Astrocyte (in vitro differentiated cells and primary cell): ENCODE measurements at places on chromosomes 3 and 15.
A peak's percentile ranks its signal among the peaks of the same experiment; 100 is the strongest.

DNA sequence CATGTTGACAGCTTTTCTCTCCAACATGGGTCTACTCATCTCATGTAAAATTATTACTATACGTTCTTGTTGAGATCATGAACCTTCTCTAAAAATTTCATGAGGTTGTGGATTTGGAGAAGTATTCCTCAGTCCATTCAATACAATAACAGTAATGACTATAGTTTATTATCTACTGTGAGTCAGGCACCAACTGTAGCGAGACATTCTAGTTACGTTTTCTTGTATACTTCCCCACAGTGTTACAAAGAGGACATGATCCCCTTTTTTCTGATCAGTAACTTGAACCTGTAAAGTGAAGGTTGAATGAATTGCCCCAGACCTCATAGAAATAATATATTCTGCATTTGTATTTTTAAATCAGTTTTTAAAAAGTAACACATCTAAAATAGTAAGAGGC, 76.4 kb downstream of the AKAP13 start:
- no peak for DNase-seq

- DNase-seq: no peak
These were observed 507.5 kb downstream of the SHQ1 start for GRCh38 chr3:72340476-72341379.

DNA sequence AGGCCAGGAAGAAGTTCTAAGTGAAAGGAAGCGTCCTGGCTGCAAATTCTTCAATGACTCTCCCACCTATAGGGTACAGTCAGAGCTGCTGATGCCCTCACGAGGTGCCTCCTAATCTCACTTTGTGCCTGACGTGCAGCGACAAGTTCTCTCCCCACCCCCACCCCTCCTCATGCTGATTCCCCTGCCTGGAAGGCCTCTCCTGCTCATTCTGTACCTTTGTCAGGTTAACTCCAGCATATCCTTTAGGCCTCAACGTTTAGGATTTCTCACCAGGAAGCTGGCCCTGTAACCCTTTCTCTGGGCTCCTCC, 25.0 kb downstream of the SLC12A8 start:
- DNase-seq: no peak

- no peak for DNase-seq
These were observed 95.2 kb downstream of the NUP210 start for GRCh38 chr3:13324835-13325501.

- no peak for DNase-seq
These were observed 84.2 kb downstream of the OSBPL10 start for GRCh38 chr3:31896648-31897433.

- no peak for DNase-seq
These were observed 50.1 kb downstream of the HCN4 start for GRCh38 chr15:73318463-73319351.

DNA sequence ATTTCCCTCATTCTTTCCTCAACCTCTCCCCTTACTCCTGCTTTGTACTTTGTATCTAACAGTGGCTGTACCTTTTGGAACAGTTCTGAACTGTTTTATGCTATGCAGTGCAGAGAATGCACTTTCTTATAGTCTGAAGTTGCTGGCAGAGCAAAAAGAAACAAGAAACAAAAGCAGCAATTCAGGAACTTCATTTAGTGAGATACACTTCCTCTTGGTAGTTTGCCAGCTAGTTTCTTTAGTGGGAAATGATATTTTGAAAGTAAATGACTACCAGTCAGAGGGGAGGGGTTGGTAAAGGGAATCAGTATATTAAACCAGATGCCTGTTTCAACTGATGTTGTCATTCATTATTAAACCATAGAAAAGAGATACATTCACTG, 55.0 kb upstream of the CHD2 start:
- peak; percentile 28 for DNase-seq

GRCh38 chr3:170862618-170863374, 7.2 kb downstream of the RPL22L1 start:
- DNase-seq: peak; percentile 32

DNA sequence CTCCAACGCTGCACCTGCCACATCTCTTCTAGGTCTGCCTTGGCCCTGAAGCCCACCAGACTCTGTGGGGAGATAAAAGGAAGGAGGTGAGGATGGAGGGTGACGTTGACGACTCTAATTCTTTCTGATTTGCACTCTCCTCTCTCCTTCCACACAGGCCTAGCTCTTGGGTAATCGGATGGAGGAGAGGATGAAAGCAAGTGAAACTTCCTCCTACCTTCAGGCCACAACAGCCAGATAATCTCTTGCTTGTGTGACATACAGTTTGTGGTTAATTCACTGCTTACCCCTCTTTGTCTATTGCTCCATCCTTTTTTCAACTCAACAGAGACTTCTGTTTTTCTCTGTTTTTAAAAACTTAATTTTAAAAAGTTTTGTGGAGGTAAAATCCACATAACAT, 208.1 kb downstream of the SV2B start:
- DNase-seq: no peak

DNA sequence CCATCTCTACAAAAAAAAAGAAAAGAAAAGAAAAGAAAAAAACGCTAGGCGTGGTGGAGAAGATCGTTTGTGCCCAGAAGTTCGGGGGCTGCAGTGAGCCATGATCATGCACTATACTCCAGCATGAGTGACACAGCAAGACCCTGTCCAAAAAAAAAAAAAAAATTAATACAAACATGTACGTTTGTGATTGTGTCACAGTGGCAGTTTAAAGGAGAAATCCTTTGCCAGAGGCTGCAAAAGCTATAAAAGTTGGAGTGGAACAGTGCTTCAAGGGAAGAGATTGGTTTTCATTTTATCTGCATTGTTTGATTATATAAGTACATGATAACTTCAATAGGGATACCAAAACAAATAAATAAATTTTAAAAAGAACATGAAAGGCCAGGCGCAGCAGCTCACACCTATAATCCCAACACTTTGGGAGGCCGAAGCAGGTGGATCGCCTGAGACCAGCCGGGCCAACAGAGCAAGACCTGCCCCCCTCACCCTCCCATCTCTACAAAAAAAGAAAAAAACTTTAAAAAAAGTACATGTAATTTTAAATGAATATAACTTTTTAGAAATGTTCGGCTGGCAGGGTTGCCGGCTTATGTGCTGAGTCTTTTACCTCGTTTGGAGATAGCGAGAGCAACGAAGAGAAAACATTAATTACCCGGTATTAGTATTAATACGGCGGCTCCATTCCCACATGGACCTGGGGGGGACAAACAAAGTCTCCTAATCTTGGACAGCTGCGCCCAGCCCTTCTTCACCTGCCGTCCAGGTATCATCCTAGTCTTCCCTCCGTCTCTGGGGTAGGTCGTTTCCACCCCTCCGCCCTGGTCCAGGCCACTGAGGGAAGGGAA, 573 bp upstream of the DIS3L start:
- no peak for DNase-seq

DNA sequence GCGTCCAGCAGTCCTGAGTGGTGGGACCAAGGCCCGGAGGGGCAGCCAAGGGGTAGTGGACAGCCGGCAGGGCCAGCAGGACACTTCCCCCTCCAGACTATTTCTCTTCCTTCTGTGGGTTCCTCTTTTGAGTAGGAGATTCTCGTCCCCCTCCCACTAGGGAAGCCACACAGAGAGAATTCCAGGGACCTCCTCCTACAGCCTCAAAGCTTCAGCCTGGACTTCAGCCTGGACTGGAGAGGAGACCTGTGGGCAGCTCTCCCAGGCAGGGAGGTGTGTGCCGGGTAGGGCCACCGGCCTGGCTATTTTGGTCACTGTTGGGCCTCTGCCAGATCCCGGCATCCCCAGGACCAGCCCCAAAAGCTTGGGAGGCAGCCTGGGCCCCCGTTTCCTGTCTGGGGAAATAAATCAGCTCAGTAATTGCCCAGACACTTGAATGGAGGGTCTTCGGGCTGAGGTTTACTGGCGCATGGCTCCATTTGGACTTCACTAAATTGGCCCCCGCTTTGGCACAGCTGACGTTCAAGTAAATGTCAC, 1.3 kb downstream of the SLC6A6 start:
- no peak for DNase-seq
